Breast epithelium (tissue), 4 donors: ENCODE measurements at places on chromosomes 6 and 20.

DNA sequence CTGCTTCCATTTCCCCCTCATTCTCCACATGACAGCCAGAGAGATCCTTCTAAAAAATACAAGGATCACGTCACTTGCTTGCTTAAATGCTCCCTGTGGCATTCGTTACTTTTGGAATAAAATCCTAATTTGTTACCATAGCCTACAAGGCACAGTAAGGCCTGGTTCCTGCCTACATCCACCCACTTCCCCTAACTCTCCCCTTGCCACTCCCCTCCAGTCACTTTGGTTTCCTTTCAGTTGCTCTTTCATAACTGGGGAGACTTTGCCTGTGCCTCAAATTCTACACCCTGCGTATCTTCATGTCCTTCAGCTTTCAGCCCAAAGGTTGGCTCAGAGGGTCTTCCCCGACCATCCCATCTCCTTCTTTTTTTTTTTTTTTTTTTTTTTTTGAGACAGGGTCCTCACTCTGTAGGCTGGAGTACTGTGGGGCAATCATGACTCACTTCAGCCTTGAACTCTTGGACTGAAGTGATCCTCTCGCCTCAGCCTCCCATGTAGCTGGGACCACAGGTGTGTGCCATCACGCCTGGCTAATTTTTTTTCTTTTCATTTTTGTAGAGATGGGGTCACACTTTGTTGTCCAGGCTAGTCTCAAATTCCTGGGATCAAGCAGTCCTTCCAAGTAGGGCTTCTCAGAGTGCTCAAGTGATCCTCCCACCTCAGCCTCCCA lies 12.5 kb downstream of the ID1 start:
- no peak for DNase-seq

DNA sequence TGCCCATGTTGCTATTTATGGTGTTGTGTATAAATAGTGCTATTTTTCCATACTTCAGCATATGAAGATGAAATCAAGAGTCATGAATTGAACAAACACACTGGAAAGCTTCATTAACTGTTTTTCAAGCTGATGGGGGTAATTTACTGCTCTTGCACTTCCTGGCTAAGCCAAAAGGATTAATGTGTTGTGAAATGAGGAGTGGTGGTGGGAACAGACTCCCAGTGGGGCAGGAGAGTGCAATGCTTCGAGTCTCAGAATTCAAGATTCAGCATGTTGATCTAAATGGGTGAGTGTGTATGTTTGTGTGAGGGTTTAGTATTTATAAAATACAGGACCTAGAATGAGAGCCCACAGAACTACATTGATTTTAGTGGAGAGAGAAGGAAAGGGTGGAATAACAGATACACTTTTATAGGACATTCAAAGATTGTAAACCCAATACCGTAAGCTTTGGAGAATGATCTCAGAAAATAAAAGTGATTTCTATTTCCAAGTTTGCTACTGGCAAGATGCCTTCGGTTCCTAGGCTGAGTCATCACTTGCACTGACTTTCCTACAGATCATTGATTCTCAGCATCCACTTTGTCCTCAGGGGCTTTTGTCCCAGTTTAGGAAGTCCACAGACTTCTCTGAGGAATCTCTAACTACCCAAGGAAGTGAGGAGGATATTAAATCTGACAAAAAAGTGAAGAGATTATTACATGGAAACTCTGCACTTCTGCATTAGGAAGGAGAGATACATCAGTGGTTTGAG lies 303.6 kb downstream of the TRDN start:
- no peak for DNase-seq

DNA sequence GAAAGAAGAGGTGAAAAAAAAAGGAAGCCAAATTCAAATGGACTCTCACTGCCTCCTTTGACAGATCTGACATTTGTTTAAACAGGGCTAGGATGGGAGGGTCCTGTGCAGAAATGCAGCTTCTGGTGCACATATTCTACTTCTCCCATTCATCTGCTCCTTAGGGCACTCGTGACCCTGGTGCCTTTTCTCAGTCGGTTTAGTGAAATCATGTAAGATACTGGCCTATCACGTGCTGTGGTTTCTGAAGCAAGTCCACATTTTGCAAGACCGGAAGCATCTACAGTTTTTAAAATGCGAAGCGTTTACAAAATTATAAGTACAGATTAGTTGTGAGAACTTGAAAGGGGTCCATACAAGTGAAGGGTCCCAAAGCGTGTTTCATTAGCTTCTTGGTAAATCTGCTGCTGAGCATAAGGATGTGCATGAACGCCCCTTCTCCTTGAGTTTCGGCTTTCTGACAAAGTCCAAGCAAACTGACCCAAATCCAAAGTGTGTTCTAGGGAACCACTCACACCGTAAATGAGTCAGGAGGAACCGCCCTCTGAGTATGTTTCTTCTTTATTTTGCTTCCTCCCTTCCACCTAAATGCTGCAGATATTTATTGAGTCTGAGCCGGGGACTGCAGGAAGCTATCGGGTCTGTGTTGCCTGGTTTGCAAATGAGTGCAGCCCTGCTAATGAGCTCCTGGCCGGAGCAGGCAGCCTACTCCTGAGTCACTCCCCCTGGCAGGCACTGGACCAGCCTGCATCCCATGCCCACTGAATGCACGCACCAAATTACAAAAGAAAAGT lies 323.8 kb upstream of the JARID2 start:
- no peak for DNase-seq

GRCh38 chr6:76631622-76632021 lies 559.2 kb upstream of the IMPG1 start:
- DNase-seq, result no peak

DNA sequence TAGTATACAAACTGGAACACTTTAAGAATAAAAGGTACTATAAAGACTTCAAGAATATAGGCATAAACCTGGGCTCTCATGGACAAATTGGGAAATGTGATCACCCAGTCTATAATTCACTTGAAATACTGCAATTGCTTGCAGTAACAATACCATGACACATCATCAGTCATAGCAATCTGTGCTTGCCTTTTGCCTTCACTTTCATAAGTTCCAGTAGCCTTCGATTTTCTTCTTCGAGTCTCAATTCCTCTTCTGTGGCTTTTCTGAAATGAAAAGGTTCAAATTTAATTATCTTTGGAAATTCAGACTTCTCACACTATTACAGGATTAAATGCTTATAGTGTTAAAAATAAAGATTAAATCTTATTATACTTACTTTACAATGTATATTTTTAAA lies 96.3 kb upstream of the ZBTB24 start:
- no peak for DNase-seq

- no peak for DNase-seq
Measured at GRCh38 chr6:74753883-74754600, 451.8 kb downstream of the COL12A1 start.

- DNase-seq, result no peak
Measured at GRCh38 chr6:166494757-166495486, 91.6 kb downstream of the RAMACL start.

DNA sequence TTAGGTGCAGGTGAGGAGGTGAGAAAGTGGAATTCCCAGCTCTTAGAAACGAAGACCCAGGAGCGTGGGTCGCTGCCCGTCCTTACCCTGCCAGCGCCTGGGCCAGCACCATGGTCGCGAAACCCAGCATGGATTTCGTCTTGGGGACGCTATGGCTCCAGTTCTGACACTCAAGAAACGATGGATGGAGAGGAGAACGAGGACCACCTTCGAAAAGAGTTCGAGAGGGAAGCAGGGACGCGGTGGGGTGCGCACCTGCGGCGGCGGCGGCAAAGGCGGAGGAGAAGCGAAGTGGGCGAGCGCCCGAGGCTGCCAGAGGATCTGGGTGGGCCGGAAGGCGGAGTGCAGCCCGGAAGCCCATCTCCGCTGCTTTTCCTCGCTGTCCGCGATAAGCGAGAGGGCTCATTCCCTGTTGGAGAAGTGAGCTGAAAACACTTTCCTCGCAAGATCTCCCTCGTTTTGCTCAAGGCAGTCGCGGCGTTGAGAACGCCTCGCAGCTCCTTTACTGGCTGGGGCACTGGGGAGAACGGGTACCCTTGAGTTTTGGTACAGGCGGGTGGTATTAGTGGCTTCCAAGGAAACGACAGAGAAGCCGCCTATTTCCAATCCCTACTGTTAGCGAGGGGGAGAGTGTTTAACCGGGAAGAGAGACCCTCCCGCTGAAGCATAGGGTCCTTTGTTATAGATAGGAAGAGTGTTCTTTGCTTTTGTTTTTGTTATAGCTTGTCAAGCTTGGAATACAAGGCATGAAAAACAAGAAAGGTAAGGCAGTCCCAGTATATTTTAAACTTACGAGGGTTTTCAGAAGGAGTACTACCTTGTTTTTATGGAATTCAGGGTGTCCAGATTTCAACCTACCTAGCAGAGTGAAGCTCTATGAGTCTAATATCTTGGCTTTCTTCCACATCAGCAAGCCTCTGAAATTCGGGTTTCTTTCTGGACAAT lies 109.5 kb downstream of the TRIM27 start:
- DNase-seq, result no peak

GRCh38 chr6:108902382-108902792 lies 54.2 kb downstream of the ARMC2 start:
- DNase-seq, result no peak

DNA sequence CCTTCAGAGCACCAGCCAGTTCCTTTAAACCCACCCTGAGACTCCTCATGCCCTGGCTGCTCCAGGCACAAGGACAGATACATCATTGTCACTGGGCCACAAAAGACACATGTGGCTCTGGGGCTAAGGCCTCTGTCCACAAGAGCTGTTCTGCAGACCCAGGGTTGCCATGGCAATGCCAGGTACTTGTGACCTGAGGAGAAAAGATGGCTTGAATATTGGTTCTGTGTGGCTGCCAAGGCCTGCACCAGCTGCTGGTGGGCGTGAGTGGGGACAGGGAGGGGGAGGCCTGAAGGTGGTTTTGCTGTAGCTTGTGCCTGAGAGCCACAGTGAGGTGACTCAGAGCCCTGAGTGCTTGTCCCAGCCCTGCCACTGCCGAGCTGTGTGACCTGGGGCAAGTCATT lies 31.8 kb downstream of the SAYSD1 start:
- no peak for DNase-seq

DNA sequence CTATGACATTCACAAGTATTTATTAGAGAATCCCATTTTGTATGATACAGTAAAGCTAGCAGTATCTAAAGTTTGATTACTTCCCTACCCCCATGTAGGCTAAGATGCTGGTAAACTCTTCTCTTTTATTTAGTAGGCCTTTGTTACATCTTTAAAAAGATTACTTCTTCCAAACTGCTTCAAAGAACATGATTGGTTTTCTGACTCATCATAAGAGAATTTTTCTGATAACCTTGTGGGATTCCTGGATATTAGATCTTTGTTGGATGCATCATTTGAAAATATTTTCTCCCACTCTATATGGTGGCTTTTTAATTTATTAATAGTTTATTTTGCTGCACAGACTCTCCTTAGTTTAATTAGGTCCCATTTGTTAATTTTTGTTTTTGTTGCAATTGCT lies 898.3 kb upstream of the ADGRB3 start:
- no peak for DNase-seq

DNA sequence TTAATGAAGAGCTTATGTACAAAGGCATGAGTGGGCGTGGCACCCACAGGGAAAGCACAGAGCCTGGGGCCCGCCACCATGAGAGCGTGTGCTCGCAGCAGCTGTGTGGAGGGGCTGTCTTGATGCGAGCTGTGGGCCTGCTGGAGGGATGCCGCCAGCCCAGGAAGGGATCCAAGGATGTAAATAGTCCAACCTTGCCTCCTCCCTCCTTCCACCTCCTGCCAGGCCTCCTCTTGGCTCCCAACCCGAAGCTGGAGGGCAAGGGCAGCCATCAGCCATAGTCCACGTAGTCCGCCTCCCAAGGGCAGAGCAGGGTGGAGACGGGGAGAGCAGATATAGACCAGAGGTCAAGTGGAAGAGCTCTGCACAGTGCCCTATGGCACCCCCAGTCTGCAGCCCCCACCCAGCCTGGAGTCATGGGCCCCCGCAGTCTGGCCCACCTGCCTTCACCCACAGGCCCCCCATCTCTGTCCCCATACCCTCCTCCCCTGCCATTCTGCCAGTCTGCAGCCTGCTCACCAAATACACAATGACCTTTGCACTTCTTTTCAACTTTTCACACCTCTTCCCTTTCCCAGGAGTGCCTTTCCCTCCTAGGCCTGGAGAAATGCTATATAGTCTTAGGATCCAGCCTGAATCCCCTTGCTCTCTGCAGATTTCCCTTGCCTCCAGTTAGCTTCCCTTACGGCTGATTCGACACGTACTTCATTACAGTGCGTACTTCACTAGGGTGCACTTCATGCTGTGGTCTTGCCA lies 77.1 kb downstream of the SHLD1 start:
- no peak for DNase-seq

GRCh38 chr6:88585276-88585692 lies 378.1 kb downstream of the RNGTT start:
- DNase-seq, result no peak

GRCh38 chr20:63973636-63974401 lies 4.1 kb upstream of the ZNF512B start:
- DNase-seq, result peak; percentile 91

GRCh38 chr20:59771506-59772372 lies 161.7 kb downstream of the SYCP2 start:
- DNase-seq, result no peak

- no peak for DNase-seq
Measured at GRCh38 chr6:142088858-142089216, 43.9 kb upstream of the GJE1 start.

DNA sequence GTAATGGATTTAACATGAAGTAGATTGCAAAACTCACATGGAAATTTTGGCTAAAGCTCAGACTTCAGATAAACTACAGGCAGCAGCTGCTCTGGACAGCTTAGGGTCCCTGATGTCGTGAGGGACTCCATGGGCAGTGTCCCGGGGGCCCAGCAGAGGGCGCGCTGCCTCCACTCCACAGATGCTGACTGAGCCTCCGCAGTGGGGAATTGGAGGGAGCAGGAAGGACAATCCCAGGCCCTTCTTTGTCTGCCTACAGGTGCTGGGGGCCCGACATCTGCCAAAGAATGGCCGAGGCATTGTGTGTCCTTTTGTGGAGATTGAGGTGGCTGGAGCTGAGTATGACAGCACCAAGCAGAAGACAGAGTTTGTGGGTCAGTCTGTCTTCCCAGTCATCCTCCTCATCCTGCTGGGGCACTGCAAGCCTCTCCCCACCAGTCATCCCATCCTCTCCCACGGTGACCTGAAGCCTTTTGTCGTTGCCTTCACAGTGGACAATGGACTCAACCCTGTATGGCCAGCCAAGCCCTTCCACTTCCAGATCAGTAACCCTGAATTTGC lies 35.9 kb downstream of the PLCG1 start:
- peak; percentile 82 for DNase-seq

DNA sequence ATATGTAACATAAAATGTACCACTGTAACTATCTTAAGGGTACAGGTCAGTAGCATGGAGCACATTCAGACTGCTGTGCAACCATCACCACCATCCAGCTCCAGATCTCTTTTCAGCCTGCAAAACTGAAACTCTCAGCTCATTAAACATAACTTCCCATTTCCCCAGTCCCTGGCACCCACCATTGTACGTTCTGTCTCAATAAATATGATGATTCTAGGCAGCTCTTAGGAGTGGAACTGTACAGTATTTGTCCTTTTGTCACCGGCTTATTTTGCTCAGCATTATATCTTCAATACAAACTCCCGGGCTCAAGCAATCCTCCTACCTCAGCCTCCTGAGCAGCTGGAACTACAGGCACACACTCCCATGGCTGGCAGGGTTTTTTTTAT lies 1.5 kb downstream of the ZC3H12D start:
- DNase-seq, result no peak

DNA sequence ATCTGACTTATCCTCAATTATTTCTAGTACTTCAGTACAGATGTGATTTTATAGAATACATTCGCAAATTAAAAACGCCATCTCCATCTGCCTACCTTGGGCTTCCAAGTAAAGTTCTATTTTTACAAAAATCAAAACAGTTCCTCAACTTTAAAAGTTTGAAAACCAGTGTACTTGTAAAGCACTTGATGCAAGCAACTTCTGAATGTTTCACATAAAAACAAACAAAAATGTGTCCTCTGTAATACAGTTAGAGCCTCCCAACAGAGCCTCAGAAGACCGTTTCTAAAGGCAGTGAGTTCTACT lies 384 bp upstream of the MANEA start:
- no peak for DNase-seq
